ENCODE measurements at places on chromosomes 7 and 10.

GRCh38 chr10:78435484-78436221 is 402.0 kb downstream of the RPS24 start:
- DNase-seq, result no peak

GRCh38 chr10:118720685-118721538 is 33.9 kb downstream of the CACUL1 start:
- DNase-seq, result no peak

DNA sequence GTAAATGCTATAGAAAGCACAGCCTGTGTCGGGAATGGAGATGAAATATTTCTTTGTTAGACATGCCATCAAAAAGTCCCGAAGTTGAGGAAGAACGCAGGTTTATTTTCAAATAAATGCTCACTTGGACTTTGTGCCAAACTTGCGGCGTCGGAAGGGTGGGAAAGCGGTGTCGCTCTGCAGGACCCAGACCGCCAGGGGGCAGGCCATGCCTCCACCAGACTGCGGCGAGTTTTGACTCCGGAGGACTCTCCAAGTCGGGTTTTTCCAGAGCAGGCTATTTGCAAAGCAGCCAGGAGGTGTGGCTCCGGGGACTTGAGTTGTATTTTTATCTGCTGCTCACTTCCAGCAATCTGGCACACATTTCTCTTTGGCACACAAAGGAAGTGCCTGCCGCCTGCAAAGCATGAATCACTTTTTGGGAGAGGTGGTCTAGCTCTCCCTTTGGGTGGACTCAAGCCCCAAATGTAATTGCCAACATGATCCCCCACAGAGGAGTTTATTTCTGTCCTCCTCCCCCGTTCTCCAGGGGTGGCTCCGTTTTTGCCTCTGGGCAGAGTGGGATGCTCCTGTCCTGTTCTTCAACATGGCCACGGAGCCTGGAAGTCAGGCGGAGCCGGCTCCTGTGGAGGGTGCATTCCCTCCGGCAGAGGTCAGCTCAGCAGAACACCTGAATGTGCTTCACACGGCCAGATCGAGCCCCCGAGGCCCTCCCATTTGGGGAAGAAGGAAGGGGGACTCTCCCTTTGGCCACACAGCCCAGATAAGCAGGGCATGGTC is 82.3 kb upstream of the GPR26 start:
- no peak for DNase-seq

DNA sequence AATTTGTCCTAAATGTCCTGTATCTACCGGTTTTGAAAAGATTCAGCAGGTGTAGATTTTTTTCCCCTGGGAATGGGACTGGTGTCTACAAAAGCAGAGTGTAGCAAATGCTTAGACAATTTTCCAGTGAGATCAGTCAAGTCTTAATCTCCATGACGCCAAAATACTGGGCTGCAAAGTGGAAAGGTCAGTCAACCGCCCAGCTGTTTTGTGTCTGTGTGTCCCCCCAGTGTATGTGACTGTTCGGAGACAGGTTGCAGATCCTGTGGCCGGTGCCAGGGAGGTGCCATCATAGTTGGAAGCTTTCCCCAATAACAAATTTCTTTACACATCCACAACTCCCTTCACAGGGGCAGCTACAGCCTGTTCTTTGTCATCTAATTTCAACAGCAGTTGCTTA is 263.8 kb downstream of the ARHGAP12 start:
- DNase-seq, result no peak

GRCh38 chr7:45306752-45307305 is 149.2 kb downstream of the RAMP3 start:
- DNase-seq, result no peak

GRCh38 chr7:143002106-143002505 is 24.8 kb downstream of the OR9A2 start:
- DNase-seq, result no peak

Measured in HS-27A (cell line).